Nucleus accumbens (tissue), 56 donors: ENCODE measurements at places on chromosomes 11 and 22.

DNA sequence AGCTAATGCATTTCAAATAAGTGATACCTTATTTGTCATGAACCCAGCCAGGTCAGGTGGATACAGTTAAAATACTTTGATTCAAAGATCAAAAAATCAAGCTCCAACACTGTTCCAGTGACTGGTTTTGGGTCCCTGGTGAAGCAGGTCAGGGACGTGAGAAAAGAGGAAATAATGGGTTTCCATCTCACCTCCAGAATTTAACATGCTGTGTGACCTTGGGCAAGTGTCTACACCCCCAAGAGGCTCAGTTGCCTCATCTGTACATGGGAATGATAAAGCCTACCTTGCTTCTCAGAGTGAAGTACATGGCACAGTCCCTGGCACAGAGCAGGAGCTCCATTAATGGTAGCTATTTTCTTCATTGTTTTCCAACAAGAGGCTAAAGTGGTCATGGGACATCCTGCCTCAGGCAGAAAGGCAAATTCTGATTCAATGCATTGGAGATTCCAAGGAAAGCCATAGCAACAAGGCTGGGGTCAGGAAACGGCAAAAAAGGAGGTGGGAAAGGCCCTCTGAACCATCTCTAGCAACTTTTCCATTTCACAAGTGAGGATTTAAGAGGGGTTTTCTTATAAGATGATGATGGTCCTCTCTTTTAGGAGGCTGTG lies 108.5 kb downstream of the CSNK2A3 start:
- DNase-seq: no peak

- DNase-seq: no peak
Observed at GRCh38 chr11:36013950-36014897, 70.4 kb downstream of the LDLRAD3 start.

GRCh38 chr11:55732936-55733335 lies 40.3 kb upstream of the OR5D13 start:
- DNase-seq: no peak

DNA sequence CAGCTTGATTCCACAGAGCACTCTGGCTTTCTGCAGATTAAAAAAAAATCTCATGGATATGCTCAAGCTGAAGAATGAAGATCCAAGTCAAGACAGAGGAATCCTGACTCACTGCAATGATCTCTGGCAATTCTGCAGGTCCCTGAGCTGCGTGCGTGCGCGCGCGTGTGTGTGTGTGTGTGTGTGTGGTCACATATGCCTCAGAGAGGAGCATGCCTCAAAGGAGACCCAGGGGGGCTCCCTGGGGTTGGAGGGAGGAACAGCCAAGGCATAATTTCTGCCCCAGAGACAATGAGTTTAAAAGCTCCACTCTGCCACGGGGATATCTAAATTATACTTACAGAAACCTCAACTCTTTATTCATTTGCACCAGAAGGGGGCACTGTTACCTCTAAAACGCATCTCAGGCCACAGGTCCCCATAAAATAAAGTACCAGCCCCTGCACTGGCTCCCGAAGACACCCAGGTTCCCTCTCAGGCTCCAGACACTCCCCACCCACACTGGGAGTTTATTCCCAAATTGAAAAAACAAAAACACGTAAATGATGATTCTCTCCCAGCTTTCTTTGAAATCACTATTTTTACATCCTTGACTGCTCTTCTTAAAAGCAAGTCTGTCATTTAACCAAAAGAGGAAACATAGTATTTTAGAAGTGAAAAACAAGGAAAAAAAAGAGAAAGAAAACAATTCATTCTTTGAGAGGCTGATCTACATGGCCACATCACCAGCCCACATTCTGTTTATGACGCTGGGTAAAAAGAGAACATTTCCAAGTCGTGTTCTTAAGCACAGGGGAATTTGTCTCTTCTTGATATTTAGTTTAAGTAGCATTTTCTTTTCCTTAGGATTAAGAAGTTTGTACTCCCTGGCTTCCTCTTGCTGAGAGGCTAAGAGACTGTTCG lies 401.0 kb downstream of the LARGE1 start:
- no peak for DNase-seq

DNA sequence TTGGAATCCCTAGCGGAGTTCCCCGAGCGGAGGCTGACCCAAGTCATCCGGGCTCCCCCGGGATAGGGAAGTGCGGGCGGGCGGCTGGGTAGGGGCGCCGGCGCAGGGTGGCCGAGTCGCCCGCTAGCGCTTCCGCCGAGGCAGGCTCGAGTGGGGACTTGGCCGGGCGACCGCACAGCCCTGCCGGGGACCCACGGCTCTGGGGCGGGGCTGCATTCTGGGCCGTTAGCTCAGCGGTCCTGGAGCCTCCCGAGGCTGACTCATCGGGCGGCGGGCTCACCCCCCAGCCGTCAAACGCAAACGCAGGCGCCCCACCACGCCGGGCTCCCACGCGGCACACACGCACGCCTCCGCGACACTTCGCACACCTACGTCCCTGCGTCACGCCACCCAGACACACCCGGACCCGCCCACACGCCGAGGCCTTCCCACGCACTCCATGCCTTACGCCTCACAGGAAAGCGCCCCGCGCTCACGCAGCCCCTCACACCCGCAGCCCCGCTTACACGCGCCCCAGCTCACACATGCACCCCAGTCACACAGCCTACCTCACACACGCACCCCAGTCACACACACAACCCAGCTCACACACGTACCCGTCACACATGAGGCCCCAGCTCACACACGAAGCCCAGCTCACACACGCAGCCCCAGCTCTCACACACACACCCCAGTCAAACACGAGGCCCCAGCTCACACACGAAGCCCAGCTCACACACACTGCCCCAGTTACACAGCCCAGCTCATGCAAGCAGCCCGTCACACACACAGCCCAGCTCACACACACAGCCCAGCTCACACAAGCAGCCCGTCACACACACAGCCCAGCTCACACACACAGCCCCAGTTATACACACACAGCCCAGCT lies 1.2 kb downstream of the PHLDB1 start:
- DNase-seq: peak; percentile 61

DNA sequence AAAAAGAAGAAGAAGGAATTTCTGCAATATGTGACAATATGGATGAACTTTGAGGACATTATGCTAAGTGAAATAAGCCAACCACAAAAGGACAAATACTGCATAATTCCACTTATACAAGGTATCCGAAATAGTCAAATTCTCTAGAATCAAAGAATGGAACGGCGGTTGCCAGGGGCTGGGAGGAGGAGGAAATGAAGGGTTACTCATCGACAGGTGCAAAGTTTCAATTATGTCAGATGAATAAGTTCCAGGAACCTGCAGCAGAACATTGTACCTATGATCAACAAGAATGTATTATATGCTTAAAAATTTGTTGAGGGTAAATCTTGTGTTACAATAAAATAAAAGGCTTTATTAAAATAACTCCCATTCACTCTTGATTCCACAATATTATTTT lies 49.0 kb downstream of the SC5D start:
- no peak for DNase-seq

DNA sequence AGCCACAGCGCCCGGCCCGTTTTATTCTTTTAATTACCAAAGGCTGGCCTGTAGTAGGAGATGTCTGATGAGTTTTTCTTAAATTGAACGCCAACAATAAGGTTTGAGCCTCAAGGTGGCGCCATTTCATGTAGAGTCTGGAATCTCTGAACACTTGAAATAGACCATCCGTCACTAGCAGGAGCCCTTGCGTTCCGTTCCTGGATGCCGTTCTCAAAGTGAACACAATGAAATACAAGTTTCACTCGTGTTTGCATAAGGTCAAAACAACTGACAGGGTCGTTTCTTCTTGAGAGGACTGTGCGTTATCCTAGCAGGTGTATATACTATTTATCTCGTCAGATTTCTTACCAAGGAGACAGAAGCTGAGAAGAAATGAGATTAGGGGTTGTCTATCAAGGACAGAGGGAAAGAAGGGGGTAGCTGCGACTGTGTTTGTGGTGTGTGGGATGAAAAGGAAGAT lies 18.7 kb upstream of the SCGB1D1 start:
- DNase-seq: peak; percentile 65

- no peak for DNase-seq
Observed at GRCh38 chr11:17633987-17634775, 85.2 kb upstream of the MYOD1 start.

- DNase-seq: no peak
Observed at GRCh38 chr11:104876861-104877431, 21.3 kb downstream of the CASP12 start.

DNA sequence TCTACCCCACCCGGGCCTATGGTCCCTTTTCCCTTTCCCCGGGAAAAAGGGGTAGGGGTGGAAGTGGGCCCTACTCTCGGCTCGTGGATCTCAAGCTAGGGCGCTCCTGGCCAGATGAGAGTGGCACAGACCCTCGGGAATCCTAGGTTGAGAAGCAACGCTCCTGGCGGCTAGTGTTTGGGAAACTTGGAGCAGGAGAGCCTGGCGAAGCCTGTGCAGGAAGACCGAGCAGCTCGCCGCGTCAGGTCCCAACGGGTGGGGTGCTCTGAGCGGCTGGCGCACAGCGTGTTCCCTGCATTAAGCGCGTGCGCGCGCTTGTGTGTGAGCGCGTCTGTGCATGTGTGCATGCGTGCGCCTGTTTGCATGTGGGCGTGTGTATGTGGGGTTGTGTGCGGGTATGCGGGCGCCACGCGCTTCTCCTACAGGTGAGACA lies 7.1 kb upstream of the FLI1 start:
- DNase-seq: no peak

DNA sequence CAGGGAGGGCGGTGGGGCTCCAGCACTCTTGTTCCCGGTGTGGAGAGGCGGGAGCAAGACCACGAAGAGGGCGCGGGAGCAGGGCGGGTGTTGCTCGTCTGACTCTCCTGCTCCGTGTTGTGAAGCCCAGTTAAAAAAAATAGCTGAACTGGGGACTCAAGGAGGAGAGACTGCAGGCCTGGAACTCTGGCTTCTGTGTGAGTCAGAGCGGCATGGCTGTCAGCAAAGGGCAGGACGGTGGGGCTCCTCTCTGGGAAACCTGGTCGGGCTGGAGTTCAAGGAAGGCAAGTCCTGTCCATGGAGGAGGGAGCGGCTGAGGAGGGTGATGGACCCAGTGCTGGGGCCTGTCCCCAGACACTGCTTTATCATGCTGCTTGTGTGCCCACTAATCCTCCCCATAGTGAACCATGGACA lies 152.3 kb downstream of the FEZ1 start:
- DNase-seq: no peak

DNA sequence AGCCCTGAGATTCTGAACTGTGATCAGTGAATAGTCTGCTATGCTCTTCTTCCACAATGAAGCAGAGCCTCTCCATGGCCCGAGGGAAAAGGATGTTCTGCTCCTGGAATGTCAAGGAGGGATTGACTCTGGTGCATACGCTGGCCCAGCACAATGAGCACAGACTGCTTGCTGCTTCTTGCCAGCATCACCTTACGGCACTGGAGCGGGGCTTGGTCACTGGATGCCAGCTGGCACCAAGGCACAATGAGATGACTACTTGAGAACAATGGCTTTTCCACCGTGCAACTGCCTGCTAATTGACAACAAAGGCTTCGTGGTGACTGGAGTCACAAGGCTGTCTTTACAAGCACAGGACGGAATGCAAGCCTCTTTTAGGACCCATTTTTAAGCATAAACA lies 139.2 kb downstream of the DSCAML1 start:
- peak; percentile 42 for DNase-seq

GRCh38 chr22:29509298-29509697 lies 29.3 kb downstream of the NEFH start:
- no peak for DNase-seq

- DNase-seq: no peak
Observed at GRCh38 chr11:77705195-77705875, 67.7 kb upstream of the CLNS1A start.

DNA sequence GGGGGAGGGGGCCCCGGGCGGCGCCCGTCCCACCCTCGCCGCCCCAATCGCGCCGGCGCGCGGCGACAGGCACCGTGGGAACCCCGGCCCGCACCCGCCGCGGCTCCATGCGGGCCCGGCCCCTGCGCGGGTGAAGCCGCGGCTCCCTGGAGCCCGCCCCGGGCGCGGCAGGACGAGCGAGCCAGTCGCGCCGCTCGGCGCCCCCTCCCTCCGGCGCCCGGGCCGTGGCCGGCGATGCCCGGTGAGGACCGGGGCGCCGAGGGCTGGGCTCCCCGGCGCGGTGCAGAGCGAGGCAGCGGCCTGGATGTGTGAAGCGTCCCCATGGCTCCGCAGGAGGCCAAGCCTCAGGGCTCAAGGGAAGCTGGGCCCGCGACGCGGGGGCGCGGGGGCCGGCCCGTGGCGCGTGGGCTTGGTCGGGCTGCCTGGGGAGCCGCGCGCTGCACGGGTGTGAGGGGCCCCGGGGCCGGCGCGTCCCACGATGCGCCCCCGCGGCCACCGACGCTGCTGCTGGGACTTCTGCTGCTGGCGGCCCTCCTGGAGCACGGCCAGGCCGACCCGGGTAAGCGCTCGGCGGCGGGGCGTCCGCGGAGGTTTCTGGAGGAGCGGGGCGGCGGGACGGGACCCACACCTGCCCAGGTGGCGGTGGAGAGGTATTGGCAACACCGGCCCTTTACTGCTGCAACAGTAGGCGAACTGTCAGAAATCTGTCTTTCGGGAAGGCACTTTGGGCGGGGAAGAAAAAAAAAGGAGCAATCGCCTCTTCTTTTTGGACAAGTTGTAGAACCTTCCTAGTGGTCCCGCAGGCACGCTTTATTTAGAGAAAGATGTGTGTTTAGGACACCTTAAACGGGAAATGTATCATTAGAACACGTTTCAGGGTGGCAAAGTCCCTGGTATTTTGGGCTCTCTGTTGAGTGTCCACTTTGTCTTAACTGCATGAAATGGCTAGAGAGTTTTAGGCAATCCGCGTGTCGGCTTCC lies 119.4 kb downstream of the HIPK3 start:
- no peak for DNase-seq

DNA sequence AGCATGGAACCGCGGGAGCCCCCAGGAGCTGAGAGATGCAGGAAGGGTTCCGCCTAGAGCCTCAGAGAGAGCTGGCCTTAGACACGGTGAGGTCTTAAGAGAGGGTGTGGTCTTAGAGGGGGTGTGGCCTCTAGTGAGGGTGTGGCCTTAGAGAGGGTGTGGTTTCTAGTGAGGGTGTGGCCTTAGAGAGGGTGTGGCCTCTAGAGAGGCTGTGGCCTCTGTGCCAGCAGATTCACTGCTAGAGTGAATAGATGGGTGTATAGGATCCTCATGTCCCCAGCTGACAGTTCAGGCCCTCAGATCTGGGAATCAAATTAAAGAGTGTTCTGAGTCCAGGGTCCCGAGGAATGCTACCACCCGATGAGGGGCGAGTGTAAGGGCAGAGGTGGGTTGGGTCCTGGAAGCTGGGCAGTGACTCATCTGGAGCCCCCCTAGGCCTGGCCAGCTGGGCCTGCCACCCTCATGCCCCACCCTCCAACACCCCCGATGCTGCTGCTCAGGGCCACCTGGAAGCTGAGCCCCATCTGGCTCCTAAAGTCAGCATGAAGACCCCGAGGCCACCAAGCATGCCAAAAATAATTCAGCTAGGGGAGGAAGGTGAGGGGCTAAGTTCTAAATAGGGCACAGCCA lies 49.5 kb downstream of the IGF2 start:
- DNase-seq: no peak
